Hypothalamus (tissue), 51 donors: ENCODE measurements at places on chromosomes 3 and 15.

DNA sequence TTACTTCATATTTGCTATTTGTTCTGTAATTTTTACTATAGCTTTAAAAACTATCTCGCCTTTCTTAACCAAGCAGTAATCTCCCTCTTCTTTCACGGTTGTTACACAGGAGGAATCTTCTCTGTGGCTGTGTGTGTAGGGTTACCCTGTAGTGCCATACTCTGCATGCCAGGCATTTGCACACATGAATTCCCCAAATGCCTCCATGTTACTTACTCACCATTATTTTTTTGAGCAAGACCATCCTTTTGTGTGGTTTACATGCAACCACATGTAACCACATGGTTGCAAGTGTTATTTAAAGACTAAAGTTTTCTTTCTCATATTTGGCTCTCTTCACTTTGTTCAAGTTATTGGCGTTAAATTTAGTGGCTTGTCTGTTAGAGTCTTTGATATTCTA is 45.5 kb downstream of the HPS3 start:
- no peak for DNase-seq

DNA sequence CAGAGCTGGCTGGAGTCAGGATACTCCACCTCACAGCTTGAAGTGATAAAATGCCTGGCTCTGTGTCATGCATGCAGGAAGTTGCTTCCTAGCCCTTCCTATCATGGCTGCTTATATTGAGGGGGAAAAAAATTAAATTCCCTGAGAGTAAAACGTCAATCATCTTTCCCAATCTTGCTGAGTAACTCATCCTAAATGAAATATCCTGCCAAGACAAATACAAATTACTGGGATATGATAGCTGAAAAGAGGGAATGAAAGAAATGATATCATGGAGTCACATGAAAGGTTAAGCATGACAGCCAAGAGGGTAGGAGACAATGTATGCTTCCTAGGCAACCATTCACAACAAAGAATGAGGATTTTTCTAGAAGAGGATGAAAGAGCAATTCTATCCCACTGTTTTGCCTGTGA is 110.6 kb downstream of the ABI3BP start:
- DNase-seq = no peak

DNA sequence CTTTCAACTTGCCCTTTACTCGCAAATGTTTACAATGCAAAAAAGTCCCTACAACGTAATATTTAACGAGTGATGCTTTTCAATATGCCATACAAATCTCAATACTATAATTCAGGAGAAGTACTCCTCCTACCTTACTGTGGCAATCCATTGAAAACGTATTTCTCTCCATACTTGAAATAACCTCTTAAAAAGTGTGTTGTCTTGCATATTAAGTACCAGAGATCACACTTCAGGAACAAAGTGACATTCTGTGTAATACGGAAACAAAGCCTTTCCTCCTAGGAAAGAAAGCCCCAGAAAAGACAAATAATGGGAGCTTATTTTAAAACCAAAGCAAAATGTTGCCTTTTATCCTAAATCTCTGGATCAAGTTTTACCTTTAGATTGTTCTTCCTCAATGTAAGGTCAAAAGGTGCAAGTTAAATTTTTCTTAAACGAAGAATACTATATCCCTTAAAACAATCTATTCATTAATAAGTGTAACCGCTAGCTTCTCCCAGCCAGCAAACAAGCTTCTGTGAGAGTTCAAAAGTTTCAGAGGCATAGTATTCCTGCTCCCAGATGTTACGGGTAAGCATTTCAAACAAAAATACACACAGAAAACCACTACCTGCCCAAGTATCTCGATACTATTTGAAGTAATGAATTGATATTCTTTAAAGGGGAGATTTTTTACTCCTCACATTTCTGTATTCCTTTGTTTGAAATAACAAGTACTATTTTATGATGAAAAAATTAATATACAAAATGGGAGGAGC is 1.7 kb downstream of the TJP1 start:
- no peak for DNase-seq

DNA sequence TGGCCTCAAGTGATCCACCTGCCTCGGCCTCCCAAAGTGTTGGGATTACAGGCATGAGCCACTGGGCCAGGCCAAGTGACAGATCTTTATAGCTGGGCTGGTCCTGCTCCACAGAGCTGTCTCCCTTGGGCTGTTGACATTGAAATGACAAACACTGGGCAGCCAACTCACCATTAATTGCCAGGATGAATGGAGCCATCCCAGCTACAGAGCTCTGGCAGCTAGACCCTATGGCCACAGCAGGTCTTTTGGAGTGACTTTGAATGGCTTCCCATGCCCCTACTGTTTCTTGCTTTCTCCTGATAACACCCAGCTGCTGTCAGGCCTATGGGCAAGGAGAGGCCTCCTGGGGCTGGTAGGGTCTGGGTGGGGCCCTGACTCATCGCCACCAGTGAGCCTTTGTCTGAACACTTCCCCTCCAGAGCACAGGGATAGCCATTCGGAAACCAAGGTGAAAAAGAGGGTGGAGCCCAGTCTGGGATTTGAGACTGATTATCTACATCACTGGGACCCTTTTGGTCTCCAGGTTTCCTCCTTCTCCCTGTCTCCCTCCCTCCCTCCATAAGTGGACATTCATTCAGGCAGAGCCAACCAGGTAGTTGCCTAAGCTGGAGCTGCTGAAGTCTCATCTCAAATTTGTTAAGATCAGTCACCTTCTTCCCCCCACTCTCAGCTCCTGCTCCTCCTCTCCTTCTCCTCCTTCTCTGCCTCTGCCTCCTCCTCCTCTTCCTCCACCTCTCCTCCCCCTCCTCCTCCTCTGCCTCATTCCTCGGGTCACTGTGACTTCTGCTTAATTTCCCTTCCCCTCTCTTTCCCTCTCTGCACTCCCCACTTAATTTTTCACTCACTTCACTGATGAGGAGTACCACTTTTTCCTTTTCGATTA is 34.0 kb downstream of the BHLHE40 start:
- DNase-seq = no peak

DNA sequence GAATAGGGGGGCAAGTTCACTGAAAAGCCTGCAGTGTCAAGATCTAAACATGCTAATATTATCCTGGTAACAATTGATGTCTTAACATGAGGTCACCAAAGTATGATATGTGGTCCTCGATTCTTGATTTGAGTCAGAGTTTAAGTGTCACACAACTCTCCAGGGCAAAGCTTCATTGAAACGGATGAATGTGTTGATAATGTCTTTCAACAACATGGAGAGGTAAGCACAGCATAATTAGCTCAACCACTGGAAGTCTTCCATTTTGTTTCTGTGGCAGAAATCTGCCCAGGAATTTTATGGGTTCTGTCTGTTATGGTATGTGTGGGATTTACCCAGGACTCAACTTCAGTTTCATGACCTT is 591.5 kb downstream of the ZNF385D start:
- DNase-seq = no peak

- no peak for DNase-seq
These were observed 76.1 kb upstream of the SPATA16 start for GRCh38 chr3:173217127-173217526.

DNA sequence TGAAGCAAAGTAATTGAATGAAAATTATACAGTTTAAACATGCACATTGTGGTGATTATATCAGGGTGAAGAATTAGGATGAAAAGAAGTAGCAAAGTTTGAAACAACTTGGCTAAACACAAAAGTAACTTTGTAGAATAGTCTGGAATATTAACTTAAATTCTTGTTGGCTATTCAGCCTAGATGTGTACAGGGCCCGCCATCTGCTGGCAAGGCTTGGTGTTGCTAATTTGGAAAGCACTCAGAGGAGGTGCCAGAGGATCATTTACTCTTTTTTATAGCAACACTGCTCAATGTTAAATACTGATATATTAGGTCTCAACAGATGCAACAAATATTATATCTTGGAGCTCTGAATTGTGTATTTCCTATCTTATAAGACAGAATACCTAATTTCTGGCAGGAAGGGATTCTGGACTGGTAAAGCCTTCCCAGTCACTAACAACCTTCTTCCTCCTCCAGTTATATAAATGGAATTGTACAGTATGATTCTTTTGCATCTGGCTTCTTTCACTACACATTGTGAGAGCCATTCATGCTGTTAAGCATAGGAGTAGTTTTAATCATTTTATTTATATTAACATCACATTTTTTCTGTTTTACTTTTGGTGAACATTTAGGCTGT is 36.1 kb downstream of the TTC23 start:
- peak; percentile 74 for DNase-seq

DNA sequence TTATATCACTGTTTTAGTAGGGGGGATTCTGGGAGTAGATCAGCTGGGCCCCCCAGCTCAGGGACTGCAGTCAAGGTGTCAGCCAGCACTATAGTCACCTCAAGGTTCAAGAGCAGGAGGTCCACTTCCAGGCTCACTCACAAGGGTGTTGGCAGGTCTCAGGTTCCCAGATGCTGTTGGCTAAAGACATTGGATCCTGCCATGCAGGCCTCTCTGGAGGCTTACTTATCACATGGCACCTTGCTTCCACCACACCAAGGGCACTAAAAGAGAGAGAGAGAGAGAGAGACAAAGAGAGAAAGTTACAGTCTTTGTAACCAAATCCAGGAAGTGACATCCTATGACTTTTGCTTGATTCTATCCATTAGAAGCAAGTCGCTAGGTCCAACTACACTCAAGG is 7.5 kb upstream of the PPP1R14D start:
- no peak for DNase-seq

- DNase-seq = no peak
These were observed 327.6 kb downstream of the GRM7 start for GRCh38 chr3:7188551-7188950.

DNA sequence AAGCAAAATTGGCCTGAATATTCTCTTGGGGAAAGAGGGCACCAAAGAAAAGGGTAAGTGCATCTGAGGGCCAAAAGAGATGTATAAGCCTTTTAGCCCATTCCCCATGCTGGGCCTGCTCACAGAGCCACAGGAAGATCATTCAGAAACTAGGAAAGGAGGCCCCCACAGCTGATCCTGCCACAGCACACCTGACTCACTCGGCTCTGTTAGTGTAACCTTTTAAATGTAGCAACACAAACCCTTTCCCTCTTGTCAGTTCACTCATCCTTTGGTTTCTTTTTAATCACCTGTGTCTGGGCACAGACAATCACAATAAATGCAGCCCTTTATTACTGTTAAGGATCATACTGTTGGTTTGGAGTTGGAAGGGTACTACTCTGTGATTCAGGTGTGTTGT is 69.9 kb downstream of the PDCD6IP start:
- no peak for DNase-seq

DNA sequence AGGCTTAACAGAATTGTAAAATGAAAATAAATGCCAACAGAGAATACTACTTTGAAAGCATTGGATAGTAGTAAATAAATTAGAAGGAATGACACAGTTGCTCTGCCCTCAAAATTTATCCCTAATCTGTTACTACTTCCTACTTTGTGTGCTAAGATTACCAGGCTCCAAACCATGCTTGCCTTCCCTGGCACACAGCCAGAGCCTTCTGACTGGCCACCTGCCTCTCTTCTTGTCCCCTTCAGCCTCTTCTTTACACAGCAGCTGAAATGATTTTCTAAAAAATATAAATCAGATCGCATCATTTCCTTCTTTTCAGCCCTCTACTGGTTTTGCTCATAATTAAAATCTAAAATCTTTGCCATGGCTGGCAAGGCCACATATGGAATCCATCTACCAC is 334.1 kb downstream of the FHIT start:
- no peak for DNase-seq

- DNase-seq = no peak
These were observed 61.1 kb downstream of the XXYLT1 start for GRCh38 chr3:195209847-195210265.

DNA sequence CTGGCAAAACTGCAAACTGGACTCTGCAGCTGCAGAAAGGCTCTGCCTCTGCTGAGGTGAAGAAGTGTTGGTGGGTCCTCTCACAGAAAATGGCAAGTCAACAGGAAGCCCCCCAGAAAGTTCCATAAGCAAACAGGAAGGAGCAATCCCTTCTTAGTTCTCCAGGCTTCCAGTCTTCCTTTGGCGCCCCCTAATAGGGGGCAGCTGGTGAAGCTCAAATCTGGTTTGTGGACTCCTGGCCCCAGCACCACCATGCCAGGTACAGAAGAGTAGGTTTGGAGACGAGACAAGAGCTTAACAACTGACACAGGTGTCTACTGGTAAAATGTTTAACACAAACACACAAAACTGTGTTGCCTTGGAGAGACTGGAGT is 35.5 kb downstream of the LEO1 start:
- DNase-seq = no peak

GRCh38 chr15:86691091-86691663 is 611.5 kb downstream of the AGBL1 start:
- no peak for DNase-seq

DNA sequence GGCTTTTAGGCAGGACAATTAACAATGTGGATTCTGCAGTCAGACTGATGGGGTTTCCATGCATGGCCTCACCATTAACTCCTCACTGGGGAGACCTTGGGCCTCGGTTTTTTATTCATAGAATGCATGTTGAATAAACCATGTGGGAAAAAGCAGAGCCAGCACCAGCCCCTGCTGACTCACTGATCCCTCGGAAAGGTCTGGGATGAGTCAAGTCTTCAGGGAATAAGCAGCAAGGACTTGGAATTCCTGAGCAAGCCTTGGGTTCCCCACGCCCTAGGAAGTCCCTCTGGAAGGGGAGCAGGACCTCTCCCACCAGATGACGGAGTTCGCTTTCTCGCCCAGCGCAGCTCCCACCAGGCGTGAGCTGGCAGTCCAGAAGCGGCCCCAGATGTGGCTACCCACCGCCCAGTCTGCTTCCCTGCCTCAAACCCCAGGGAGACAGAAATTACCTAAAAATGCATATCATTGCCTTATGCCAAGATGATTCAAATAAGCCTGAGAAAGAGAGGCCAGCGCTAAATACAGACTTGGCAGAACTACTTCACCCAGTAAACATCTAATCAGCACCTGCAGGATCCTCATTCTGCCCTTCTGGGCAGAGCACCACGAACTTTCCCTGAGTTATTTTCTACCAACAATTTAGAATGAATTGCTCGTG is 45.4 kb downstream of the BTD start:
- no peak for DNase-seq

- DNase-seq = no peak
These were observed 40.4 kb downstream of the CACNA1D start for GRCh38 chr3:53534676-53535400.

GRCh38 chr3:37491776-37492175 is 317.4 kb upstream of the LRRFIP2 start:
- no peak for DNase-seq
